ENCODE measurements at places on chromosomes 2 and 18.

- no peak for DNase-seq
Observed at GRCh38 chr2:60820416-60821132, 60.8 kb upstream of the REL start.

DNA sequence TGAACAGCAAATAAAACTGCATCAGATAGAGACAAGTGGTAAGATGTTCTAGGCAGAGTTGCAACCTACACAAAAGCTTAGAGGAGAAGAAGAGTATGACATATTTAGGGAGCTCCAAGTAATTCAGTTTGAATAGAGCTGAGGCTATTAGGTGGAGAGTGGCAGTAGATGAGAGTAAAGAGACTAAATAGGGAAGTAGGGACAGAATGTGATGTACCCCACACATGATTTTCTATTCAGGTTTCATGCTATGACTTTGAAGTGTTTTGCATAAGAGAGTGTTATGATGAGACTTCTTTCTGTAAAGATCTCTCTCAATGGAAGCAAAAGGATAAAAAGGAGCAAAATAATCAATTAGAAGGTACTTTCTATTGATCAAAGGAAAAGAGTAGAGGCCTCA, 206.8 kb upstream of the ERBB4 start:
- no peak for DNase-seq

- DNase-seq = no peak
Observed at GRCh38 chr2:236170590-236171165, 2.5 kb upstream of the GBX2 start.

DNA sequence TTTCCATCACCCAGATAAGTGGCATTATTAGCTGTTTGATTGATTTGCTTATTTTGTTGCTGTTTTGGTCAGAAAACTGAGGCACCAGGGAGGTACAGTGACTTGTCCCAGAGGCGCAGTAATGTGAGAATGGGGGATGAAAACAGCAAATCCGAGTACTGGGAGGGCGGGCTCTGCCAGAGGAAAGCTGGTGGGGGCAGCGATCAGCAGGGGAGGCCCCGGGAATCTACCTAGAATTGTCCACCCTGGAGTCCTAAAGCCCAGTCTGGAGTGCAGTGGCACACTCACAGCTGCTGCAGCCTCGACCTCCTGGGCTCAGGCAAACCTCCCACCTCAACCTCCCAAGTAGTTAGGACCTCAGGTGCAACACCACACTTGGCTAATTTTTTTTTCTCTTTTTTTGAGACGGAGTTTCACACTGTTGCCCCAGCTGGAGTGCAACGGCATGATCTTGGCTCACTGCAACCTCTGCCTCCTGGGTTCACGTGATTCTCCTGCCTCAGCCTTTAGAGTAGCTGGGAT, 17.0 kb upstream of the PTMA start:
- no peak for DNase-seq

GRCh38 chr18:14093307-14093915, 38.8 kb downstream of the ZNF519 start:
- no peak for DNase-seq

GRCh38 chr2:8586457-8587051, 95.3 kb upstream of the ID2 start:
- DNase-seq = no peak

- no peak for DNase-seq
Observed at GRCh38 chr2:165055082-165055851, 99.9 kb upstream of the SLC38A11 start.

- no peak for DNase-seq
Observed at GRCh38 chr2:219737270-219737691, 109.9 kb downstream of the SLC4A3 start.

- no peak for DNase-seq
Observed at GRCh38 chr2:65070172-65070830, 14.1 kb downstream of the CEP68 start.

DNA sequence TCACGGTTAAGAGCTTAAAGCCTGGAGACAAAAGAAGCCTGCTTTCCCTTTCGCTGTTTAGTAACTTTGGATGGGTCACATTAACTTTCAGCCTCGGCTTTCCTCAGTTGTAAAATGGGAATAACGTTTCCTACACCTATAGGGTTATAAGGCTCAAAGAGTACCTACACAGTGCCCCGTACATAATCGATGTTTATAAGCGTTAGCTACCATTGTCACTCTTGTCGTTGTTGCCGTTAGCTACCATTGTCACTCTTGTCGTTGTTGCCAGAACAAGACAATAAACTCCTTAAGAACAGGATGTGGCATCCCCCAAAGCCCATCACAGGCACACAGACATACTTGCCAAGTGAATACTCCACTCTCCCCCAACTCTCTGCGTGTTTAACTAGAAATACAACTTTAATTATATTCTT, 901 bp upstream of the MFSD6 start:
- peak; percentile 3 for DNase-seq

DNA sequence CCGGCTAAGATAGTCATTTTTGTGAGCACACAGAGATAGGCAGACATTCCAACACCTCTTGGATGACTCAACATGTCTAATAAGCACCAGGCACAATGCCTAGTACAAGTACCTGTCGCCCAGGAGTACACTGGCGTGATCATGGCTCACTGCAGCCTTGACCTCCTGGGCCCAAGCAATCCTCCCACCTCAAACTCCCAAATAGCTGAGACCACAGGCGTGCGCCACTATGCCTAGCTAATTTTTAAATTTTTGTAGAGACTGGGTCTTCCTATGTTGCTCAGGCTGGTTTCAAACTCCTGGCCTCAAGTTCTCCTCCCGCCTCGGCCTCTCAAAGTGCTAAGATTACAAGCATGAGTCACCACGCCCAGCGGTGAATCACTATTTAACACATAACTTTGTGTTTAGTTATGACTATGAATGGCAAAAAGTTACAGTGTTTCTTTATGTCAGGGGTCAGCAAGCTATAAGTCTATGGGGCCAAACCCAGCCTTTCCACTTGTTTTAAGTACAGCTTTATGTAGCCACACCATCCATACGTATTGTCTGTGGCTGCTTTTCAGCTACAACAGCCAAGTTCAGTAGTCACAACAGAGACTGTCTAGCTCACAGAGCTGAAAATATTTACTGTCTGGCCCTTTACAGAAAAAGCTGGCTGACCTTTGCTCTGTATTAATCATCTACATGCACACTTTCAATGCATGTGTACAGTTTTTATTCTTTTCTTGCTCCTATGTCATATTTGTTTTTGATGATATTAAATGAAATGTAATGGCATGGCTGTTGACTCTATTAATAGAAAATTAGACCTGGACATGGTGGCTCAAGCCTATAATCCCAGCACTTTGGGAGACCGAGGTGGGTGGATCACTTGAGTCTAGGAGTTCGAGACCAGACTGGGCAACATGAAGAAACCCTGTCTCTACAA, 18.7 kb downstream of the ORC2 start:
- no peak for DNase-seq

DNA sequence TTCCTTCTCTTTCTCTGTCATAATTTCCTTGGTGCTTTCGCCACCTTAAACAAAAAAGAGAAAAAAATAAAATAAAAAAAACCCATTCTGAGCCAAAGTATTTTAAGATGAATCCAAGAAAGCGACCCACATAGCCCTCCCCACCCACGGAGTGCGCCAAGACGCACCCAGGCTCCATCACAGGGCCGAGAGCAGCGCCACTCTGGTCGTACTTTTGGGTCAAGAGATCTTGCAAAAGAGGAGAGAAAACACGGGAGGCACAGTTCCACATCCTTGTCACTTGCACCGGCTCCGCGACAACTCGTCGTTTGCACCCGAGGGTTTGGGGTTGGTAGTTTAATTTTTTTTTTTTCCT, 1.8 kb upstream of the SP9 start:
- no peak for DNase-seq

Measured in effector memory CD4-positive, alpha-beta T cell (primary cell).